ENCODE measurements at places on chromosomes 6 and 20. TPM values are rescaled to one million over a fixed set of nuclear protein-coding genes. Genes with fewer than 3 reads are reported as not detected.

BMP5 gene
- not detected for total RNA-seq

TRIM31 gene
- total RNA-seq: not detected

HLA-DOB gene
- not detected for total RNA-seq

TCEA2 gene
- 29.4 TPM for total RNA-seq

SMLR1 gene
- total RNA-seq: not detected

CGA gene
- not detected for total RNA-seq

SCGN gene
- total RNA-seq: not detected

SLC24A3 gene
- total RNA-seq: 0.44 TPM

TRIM15 gene
- total RNA-seq: not detected

RAB23 gene
- 20.7 TPM for total RNA-seq

GRM4 gene
- total RNA-seq: 35.3 TPM

FOXA2 gene
- 19.3 TPM for total RNA-seq

DNA sequence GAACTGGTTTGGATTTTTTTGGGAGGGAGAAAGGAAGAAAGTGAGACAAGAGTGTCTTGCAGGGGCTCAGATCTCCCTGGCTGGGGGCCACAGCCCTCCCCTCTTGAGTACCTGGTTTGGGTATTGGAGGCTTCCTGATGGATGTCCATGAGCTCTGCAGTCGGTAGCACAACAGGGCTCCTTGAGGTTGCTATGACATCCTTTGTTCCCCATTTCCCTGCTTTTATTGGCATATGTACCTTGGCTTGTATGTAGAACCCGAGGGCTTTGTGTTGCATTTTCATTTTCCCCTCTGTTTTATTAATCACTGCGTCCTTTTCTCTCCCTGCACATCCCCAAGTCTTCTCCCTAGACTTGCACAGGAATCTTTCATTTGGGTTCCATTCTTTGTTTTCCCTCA lies 355.5 kb upstream of the TSHZ2 start:
- no peak for DNase-seq

GRCh38 chr6:99219788-99220187 lies 129.7 kb downstream of the FAXC start:
- DNase-seq: peak; percentile 77

DNA sequence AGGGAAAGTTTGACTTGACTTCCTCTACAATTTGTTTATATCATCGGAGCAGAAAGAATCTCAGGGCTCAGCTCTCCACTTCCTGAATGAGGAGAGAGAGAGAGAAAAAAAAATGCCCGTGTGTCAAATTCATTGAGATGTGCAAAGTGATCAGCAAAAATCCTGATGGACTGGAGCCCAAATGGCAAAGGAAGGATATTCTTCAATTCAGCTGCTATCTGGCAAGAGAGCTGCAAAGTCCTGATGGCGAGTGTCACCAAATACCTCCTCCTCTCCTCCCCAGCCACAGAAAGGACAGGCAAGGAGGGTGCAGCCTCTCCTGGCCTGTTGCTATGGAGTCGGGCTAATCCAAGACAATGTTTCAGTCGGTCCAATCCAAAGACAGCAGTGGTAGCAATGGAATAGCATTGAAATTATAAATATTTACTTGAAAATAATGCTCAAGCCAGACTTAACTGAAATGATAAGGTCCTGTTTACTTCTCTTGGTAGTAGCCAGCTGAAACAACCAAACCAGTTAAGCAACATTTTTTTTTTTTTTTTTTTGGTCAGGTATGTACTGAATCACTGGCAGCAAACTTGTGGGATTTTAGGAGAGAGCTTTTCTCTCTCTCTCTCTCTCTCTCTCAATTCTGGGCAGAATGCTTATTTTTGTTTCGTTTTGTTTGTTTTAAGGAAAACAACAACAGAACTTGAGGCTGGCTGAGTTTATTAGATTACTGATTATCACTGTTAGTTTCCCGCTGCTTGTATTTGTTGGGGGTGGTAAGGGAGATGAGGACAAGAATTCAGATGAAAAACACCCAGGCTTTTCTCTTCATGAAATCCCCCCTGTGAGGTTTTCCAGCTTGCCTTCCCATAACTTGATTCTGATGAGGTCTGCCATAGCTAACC lies 204.2 kb downstream of the BCAS1 start:
- no peak for DNase-seq

GRCh38 chr6:85436411-85436810 lies 13.5 kb upstream of the NT5E start:
- no peak for DNase-seq

GRCh38 chr20:46159101-46159897 lies 41.2 kb downstream of the CD40 start:
- no peak for DNase-seq

DNA sequence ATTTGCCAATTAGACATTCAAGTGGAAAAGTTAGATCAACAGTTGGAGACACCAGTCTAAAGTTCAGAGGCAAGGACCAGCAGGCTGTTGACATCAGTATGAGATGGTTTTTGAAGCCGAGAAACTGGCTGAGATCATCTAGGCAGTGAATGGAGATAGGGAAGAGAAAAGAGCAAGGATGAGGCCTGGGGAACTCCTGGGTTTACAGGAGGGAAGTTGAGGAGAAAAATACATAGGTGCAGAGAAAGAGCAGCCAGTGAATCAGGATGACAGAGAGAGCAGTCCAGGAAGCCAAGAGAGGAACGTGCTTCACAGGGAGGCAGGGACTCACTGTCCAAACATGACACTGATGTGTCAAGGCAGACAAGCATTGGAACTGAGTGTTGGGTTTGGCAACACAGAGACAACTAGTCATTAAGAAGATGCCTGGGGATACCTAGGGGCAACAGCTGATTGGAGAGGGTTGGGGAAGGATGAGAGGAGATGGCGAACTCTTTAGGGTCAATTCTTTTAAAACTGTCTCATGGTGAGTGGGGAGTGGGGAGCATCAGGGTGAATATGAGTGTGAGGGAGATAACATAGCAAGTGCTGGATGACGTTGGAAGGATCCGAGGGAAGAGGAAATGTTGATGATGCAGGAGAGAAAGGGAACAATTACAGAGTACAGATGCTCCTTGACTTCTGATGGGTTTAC lies 13.2 kb upstream of the SALL4 start:
- no peak for DNase-seq

DNA sequence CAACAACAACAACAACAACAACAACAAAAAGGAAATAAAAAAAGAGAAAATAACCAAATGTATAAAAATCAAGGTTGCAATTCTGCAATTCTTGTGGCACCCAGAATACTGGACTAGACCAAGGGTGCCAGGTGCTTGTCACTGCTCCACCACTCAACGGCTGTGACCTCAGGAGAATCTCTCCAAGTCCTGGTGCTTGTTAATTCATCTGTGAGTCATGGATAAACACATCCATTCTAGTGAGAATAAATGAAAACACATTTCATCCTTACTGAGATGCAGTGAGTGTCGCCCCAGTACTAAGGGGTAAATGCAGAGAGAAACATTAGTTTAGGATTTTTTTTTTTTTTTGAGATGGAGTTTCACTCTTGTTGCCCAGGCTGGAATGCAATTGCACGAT lies 32.0 kb downstream of the HLA-C start:
- no peak for DNase-seq

GRCh38 chr6:157800420-157801237 lies 22.4 kb upstream of the SNX9 start:
- DNase-seq: no peak

DNA sequence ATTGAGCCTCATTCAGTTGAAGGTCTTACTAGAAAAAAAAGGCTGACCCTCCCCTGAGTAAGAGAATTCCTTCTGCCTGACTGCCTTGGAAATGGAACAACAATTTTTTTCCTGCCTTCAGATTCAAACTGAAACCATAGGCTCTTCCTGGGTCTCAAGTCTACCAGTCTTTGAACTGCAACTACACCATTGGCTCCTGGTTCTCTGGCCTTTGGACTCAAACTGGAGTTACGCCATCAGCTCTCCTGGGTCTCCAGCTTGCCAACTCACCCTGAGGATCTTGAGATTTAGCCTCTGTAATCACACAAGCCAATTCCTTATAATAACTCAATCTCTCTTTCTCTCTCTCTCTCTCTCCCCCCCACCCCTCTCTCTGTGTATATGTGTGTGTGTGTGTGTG lies 36.0 kb upstream of the SNX9 start:
- DNase-seq: no peak

DNA sequence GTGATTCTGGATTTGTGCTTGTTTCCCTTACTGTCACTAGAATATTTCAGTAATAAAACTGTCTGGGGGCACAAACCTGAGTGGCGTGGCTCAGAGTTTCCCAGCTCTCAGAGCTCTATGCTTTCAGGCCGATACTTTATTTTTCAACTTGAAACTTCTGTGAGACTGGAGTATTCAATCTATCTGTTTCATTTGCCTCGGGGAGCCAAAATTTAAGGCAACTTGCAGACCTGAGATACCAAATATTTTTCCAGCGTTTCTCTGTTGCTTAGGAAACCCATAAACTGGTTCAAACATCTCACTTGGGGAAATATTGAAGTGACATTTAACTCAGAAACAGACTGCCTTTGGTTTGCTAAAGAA lies 74.7 kb downstream of the SOBP start:
- no peak for DNase-seq

- DNase-seq: no peak
Measured at GRCh38 chr20:1840817-1841553, 54.2 kb upstream of the SIRPA start.

- DNase-seq: no peak
Measured at GRCh38 chr6:14544666-14545065, 427.1 kb downstream of the CD83 start.

GRCh38 chr6:101465863-101466262 lies 72.4 kb downstream of the GRIK2 start:
- no peak for DNase-seq

DNA sequence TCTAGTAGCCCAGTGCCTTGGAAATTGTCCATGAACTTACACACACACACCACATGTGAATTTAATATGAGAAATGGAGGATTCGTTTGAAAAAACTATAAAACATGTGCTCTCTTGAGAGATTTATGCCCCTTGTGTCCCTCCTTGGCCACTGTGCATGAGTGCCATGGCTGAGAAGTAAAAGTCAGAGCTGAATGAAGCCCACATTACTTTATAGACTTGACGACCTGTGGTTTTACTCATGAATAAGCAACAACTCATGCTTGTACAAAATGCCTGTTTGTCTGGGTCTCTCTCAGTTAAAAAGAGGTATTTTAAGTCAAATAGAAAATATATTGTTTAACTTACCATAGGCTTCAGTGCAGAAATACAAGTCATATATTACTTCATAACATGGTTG lies 102.7 kb downstream of the KCNQ5 start:
- DNase-seq: no peak

GRCh38 chr6:25942561-25943147 lies 12.2 kb upstream of the SLC17A2 start:
- DNase-seq: no peak

DNA sequence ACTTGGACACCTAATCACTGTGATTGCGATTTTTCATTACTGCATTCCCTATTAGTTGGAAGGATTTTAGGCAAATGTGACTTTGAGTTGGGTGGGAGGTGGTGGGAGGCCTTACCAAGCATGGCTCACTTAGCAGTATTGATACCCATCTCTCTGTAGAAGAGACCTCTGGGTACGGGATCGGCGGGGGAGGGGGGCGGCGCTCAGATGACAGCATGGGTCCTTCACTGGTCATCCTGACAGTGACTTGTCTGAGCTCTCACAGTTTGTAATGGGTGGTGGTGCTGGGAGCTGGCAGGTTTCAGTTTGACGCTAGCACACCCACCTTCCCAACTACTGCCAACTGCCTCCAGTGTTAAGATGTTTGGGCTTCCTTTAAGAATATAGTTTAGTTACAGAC lies 231.4 kb downstream of the ARID1B start:
- DNase-seq: no peak

GRCh38 chr6:158911746-158912480 lies 88.1 kb downstream of the RSPH3 start:
- DNase-seq: no peak

DNA sequence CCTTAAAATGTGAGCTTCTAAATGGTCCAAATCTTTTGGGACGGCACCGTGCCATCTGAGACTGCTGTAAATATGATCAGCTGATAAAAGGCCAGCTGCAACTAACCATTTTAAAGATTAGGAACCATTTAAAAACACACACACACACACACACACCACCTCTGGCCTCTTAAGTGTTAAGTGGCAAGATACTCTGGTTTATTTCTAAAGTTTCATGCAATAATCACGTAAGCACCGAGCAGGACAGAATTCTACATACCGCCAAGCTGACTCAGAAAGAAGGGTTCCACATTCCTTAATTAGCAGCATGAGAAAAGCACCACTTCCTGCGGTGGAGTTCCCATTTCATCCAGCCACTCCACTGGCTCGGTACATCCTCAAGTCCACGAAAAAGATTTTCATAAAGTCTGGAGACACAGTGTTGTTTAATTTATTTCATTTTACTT lies 17.8 kb upstream of the ZNF217 start:
- peak; percentile 37 for DNase-seq

- DNase-seq: no peak
Measured at GRCh38 chr6:40695750-40696415, 108.7 kb upstream of the LRFN2 start.

DNA sequence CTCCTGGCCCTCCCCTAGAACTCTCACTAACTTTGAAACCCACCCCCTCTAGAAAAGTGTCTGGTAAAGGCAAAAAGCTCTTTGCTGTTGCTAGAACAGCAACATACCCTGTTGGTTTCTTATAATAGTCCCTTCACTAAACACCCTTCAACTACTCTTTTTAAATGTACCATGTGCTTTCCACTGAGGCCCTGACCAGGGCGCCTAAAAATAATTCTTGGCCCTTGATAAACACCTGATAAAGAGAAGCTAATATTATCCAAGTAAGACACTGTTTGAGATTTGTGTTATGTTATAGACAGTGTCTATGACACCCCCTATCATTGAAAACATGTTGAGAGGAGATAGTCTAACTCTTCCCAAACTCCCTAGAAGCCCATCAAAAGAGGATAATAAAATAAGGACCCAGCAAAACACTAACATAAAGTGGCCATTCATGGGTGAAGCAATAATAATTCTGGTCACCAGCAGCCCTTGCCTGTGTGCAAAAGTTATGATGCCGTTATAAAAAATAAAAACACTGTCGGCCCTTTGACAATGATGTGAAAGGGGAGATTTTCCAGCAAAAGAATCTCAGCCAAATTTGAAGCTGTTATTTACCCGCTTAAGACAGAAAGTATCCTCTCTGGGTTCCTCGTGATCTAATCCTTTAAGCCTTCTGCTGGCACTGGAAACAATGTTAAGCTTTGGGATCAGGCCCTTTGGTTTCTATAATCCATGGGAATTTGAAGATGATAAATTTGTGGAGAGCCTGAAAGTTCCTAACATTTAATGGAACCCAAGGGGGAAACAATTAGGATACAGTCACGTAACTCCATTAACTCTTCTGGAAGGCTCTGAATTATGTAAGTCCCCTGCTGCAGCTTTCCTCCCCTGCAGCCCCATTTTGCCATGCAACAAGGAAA lies 122.6 kb upstream of the PLCB4 start:
- no peak for DNase-seq

DNA sequence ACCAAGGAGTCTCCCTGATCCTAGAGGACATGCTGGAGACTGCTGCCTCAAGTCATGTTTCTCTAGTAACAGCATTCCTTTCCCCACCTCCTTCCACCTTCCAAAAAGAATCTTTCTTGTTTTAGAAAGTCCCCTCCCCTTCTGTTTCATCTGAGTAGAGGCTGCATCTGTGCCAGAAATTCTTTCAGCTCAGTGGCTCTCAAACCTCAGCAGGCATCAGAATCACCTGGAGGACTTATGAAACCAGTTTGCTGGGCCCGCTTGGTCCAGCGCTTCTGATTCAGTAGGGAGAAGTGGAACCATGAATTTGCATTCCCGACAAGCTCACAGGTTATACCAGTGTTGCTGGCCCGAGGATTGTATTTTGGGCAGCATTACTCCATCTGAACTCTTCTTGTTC lies 55.1 kb downstream of the TMEM200A start:
- no peak for DNase-seq

Measured in H7 (cell line).